ENCODE measurements at places on chromosomes 1 and 21.

DNA sequence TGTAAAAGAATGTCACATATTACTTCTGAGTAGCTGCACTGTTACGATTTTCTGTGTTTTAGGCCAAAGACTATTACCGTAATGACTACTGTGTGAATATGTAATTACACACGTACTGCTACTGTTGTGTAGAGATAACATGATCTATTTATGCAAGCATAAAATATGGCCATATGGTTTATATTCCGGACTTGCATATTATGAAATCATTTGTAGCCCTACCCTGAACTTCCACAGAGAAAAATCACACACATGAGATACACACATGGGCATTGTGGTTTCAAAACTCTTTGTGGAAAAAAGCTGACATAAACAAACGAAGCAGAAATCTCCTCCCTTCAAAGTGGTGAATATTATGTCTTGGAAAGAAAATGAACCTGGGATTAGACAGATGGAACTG is 373.0 kb upstream of the ADAMTS5 start:
- no peak for DNase-seq

GRCh38 chr1:76070538-76070937 is 4.0 kb upstream of the ST6GALNAC3 start:
- no peak for DNase-seq

DNA sequence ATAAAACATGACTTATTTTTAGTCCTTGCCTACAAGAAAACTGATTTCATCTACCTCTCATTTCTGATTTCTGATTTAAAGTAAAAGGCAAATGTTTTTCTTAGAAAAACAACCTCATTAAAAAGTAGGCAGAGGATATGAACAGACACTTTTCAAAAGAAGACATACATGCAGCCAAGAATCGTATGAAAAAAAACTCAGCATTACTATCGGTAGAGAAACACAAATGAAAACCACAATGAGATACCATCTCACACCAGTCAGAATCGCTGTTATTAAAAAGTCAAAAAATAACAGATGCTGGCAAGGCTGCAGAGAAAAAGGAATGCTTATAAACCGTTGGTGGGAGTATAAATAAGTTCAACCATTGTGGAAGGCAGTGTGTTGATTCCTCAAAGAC is 16.2 kb downstream of the ODR4 start:
- DNase-seq, result no peak

GRCh38 chr1:168553680-168554553 is 10.1 kb upstream of the XCL2 start:
- no peak for DNase-seq

- peak; percentile 64 for DNase-seq
These were observed 113.9 kb upstream of the ZNF648 start for GRCh38 chr1:182175361-182175931.

DNA sequence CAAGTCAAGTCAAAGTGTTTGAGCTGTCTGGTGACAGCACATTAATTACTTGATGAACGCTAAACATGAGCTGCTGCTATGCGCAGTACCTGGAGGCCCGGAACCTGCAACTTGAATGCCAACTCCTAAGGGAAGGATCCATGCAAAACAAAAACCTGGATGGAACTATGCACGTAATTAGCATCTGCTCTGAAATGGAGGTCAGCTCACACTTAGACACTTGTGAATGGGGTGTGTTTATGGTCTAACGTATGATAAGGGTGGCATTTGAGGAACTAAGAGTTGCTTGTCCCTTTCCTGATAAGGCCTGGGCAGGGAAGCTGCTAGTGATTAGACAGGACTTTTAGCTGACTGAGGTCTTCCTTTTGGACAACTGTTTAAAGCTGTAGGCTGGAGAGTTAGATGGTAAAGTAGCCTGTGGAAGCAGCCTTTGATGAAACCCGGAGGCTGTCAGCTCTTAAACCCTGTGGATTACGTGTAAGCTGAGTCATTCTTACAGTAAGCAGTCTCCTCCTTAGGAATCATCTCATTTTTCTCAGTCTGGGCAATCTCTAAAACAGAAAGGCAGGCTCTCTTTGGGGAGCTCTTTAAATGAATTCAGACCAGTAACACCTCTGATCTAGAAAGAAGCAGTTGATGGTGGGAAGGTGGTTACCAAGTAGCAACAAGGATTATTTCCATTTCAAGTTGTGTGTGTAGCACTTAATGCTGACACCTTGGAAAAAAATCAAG is 6.8 kb downstream of the TENT5C start:
- no peak for DNase-seq

- DNase-seq, result no peak
These were observed 8.3 kb downstream of the ASAP3 start for GRCh38 chr1:23475641-23476040.

GRCh38 chr1:22075718-22076117 is 23.2 kb downstream of the CDC42 start:
- no peak for DNase-seq

- peak; percentile 81 for DNase-seq
These were observed 482.4 kb downstream of the NPHP4 start for GRCh38 chr1:5509664-5510452.

- no peak for DNase-seq
These were observed 355.2 kb downstream of the SMYD3 start for GRCh38 chr1:246151796-246152434.

All from upper lobe of right lung (tissue), 1 donor.